Smooth muscle cell of trachea (primary cell): ENCODE measurements at places on chromosomes 12 and 14. TPM values are rescaled to one million over a fixed set of nuclear protein-coding genes. Genes with fewer than 3 reads are reported as not detected.

Gene RPS6KL1
- 1.0 and 1.2 TPM in 2 replicates for total RNA-seq

Gene SOCS2
- 39.0 and 76.2 TPM in 2 replicates for total RNA-seq

Gene R3HDM2
- 15.7 and 23.7 TPM in 2 replicates for total RNA-seq

Gene BMP4
- 14.8 and 23.3 TPM in 2 replicates for total RNA-seq

Gene SPIC
- not detected in 2 replicates for total RNA-seq

Gene KRT78
- total RNA-seq = not detected in 2 replicates
